ENCODE measurements at places on chromosomes 7 and 10. TPM values are rescaled to one million over a fixed set of nuclear protein-coding genes. Genes with fewer than 3 reads are reported as not detected.

The UPK3BL2 gene
- 0.80 TPM for total RNA-seq

The PILRA gene
- 0.40 TPM for total RNA-seq

The CALML5 gene
- not detected for total RNA-seq

The CALML3 gene
- not detected for total RNA-seq

The HKDC1 gene
- 0.93 TPM for total RNA-seq

The ZNF485 gene
- total RNA-seq = 2.4 TPM

The NXPH1 gene
- not detected for total RNA-seq

The VWA2 gene
- total RNA-seq = not detected

The FFAR4 gene
- total RNA-seq = not detected

The TIMM23 gene
- 112 TPM for total RNA-seq

The ANKRD1 gene
- total RNA-seq = 1,007 TPM

The AGR3 gene
- not detected for total RNA-seq

The ECHS1 gene
- total RNA-seq = 63.2 TPM

The UNCX gene
- total RNA-seq = not detected

The LRRD1 gene
- 0.07 TPM for total RNA-seq

The OR2A5 gene
- total RNA-seq = not detected

The LRGUK gene
- 0.13 TPM for total RNA-seq

The TFR2 gene
- total RNA-seq = 0.43 TPM

The ASL gene
- 43.9 TPM for total RNA-seq

The NOBOX gene
- not detected for total RNA-seq

The IMMP2L gene
- 6.1 TPM for total RNA-seq

The WDR86 gene
- not detected for total RNA-seq

The C10orf67 gene
- not detected for total RNA-seq

The MYPN gene
- under 0.01 TPM for total RNA-seq
